Activated CD4-positive, alpha-beta T cell treated with anti-CD3 and anti-CD28 coated beads, Interleukin-2, amount 50 U/mL, for 48 hours (primary cell): ENCODE measurements at places on chromosomes 1 and 21.

DNA sequence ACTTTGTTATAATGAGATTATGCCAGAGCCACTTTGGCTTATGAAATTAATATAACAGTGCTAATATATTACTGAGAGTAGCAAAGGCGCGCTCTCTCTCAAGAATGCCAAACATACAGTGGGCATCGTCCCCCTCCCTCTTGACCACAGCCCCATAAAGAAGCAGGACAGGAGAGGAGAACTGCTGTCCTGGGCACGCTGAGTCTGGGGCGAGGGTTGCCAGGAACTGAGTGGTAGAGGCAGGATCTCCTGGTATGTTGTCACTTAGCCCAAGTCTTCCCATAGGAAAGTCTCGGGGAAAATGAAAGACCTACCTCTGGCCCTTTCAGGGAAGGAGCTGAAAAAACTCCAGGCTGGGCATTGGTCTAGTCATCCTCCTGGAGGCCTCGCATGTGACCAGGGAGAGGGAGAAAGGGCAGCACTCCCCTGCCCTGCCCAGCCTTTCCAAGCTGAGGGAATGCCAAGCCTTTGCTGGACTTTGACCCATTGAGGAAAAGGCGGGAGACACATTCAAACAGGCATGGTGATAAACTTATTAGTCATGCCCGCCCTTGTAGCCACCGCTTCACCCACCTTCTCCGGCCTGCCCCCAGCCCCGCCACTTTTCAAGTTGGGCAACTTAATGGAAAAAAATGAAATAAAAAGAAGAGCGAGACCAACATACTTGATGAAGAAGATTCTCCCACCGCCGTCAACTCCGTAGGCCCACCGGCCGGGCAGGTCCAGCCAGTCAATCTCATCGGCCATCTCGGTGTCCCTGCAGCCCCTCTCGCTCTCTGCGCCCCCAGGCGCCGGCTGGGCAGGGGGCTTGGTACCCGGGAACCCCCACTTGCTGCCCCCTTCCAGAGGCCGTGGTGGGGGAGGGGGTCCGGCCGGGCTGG lies 17.4 kb upstream of the PLEKHA6 start:
- no peak for DNase-seq

GRCh38 chr1:160095382-160096105 lies 2.9 kb downstream of the IGSF8 start:
- no peak for DNase-seq

- no peak for DNase-seq
Measured at GRCh38 chr21:19540287-19540686, 1136.7 kb upstream of the TMPRSS15 start.

GRCh38 chr1:15687446-15687845 lies 3.3 kb downstream of the PLEKHM2 start:
- no peak for DNase-seq

DNA sequence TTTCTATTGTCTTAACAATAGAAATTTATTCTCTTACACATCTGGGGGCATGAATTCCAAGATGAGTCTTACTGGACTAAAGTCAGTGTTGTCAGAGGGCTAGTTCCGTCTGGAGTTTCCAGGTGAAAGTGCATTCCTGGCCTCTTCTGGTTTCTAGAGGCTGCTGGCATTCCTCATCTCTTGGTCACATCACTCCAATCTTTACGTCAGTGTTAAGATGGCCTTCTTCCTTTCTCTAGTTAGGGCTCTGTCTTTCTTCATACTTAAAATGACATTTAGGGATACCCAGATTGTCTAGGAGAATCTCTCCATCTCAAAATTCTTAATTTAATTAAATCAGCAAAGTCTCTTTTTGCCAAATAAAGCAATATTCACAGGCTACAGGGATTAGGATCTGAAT lies 13.3 kb upstream of the PDC start:
- no peak for DNase-seq

DNA sequence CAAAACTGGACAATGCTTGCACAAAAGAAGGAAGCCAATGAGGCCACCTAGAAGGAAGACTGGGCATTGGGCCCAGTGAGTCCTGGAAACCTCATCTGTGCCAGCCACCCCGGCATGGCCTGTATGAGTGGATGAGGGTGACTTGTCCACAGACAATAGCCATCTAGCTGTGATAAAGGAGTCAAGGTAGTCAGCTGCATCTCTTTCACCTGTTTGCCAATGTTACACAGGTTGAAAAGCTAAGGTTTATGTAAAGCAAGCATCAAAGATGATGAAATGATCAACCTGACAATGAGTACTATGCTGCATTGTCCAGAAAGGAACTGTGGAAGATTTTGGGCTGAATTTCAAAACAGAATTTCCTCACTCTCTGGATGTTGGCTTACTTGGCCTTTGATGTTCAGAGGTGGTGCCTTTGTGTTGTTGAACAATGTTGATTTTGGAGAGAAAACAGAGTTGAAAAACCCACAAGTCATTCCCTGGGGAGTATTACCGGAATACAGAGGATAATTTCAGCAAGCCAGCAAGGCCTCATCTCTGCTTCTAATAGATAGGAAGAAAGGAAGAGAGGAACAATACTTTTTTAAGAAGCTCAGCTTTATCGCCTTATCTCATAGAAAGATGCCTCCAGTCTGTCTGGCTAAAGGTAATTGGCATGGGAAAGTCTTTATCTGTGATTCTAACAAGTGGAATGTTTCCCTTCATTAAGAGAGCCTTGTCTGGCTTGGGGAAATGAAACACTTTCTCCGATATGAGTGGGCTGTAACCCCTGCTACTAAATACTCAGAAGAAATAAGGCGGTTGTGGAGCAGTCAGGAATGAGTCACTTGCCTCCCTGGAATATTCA lies 11.4 kb upstream of the SELE start:
- no peak for DNase-seq
